Astrocyte of the hippocampus (primary cell): ENCODE measurements at places on chromosomes 11 and 22.

DNA sequence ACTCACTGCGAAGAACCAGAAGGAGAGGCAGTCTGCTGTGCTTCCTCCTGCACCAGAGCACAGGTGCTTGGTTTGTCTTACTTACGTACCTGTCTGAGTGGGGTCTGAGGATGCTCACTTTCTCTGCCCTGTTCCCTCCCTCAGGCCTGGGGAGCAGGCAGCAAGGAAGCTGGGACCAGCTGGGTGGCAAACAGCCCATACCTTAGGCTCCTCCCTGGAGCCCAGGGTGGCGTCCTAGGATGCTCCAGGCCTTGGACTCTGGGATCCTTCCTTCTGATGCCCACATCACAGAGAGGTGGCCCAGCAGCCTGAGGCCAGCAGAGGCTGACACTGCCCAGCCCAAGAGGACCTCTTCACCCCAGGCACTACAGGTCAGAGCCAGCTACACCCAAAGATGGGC lies 593.2 kb downstream of the BRD1 start:
- DNase-seq = no peak

DNA sequence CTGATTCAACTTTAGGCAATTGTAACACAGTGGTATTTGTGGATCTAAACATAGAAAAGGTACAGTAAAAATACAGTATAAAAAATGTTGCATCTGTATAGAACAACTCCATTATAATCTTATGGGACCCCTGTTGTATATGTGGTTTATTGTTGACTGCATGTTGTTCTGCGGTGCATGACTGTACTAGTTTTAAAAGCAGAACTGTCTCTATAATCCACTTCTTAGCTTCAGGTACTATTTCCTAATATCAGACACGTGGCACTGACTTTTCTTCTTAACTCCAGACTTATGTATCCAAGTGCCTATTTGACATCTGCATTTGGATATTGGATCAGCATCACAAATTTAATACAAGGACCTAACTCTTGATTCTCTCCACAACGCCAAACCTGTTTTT lies 41.1 kb downstream of the PACS1 start:
- DNase-seq = no peak

DNA sequence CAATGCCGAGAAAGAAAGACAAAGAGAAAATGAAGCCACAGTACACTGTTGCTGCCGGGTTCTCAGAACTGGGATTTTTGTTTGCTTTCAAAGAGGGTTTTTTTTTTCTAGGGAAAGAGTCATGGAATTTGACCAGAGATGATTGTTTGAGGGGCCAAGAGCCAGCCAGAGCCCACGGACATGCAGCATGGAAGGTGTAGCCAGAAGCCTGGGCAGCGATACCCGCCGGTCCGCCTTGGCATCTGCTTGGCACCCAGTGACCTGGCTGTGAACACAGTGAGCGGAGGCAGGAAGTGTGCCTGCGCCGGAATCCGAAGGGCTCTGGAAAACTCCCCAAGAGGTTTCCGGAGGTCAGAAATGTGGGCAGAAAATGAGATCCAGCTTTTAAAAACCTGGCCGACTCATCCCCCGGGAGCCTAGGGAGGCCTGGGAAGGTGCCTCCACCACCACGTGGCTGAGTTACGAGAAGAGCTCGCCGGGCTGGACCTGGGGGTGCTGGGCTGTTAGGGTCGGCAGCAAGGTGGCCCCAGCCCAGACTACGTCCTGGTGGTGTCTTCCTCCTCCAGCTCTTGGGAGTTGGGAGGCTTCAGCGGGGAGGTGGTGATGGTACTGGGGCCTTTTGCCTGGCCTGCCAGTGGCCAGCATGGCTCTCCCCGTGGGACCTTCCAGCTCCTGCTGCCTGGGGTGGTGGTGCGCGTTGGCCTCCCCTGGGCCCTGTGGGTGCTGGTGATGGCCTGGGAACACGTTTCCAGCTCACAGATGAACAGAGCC lies 61.6 kb upstream of the PPARA start:
- DNase-seq = peak; percentile 63

DNA sequence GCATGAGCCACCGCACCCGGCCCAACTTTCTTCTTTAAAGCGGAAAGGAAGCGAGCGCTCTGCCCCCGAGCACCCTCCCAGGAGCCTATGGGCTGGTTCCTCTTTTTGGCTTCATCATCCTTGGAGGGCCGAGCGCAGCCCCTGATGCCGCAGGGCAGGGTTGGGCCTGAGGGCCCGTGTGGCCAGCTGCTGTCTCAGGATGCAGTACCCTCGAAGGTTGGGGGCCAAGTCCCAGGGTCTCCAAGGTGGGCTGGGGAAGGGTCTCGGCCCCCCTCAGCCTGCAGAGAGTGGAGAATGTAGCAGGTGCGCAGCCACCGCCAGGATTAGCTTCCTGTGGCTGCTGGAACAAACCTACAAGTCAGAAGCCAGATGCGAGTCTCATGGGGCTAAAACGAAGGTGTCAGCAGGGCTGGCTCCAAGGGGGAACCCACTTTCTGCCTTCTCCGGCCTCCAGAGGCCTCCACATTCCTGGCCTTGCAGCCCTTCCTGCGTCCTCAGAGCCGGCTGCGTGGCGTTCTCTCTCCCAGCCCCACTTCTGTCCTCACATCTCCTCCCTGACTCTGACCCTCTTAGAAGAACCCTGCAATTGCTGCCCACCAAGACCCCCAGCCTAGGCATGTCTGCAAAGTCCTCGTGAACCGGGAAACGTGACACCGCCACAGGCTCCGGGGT lies 2.9 kb downstream of the PANX2 start:
- no peak for DNase-seq

DNA sequence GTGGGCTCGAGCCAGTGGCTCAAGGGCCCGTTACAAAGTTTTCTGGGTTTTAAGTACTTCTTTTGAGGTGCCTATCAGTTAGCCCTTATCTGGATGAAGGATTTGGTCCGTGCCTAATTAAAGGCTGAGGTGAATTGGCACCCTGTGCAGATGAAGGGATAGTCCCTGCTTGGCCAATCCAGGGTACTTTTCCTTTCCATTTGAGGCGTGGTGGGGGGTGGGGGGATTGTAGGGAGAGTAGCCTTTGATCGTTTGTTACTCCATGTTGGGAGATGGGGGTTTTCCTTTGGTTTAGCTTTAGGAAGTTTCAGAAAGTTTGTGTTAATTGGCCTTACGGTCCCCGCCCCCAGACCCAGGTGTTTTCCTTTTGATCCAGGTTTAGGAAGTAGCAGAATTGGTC lies 170.8 kb downstream of the DDX10 start:
- no peak for DNase-seq

GRCh38 chr11:34149274-34149673 lies 43.8 kb downstream of the NAT10 start:
- DNase-seq = no peak

- no peak for DNase-seq
Measured at GRCh38 chr11:65849366-65849765, 8.6 kb downstream of the CFL1 start.

DNA sequence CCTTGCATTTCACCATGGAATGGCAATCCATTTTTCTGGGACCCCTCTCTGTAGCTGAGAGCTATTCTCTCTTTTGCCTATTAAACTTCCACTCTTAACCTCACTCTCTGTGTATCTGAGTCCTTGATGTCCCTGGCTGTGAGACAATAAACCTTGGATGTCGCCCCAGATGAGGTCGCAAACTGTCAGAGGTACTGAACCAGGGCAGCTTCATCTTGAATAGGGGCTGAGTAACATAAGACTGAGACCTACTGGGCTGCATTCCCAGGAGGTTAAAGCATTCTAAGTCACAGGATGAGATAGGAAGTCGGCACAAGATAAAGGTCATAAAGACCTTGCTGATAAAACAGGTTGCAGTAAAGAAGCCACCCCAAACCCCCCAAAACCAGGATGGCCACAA lies 68.0 kb downstream of the RSF1 start:
- peak; percentile 53 for DNase-seq

DNA sequence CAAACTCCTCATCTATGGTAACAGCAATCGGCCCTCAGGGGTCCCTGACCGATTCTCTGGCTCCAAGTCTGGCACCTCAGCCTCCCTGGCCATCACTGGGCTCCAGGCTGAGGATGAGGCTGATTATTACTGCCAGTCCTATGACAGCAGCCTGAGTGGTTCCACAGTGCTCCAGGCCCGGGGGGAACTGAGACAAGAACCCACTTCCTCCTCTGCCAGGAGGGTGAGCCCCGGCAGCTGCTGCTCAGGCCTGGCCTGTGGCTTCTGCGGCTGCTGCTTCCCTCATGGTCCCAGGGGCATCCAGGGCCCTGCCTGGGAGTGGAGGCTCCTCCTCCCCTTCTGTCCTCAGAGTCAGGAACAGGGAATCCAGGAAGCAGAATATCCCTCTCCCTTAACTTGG lies 98.4 kb downstream of the ZNF280B start:
- DNase-seq = no peak

DNA sequence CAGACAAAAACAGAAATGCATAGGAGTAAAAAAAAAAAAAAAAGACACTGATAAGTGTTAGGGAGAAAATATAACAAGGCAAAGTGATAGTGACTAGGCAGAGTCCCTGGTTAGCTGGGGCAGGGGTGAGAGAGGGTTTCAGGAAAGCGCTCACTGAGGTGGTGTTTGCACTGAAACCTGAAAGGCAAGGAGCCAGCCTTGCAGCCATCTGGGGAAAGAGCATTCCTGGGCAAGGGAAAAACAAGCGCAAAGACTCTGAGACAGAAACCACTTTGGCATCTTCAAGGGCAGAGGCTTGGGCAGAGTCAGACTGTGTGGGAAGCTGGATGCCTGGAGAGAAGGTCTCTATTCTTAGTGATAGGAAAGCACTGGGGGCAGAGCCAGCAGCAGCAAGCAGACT lies 14.5 kb downstream of the CLMP start:
- DNase-seq = peak; percentile 61

GRCh38 chr22:28894807-28895206 lies 11.4 kb downstream of the ZNRF3 start:
- no peak for DNase-seq

GRCh38 chr22:50497093-50497492 lies 10.4 kb downstream of the LMF2 start:
- no peak for DNase-seq

DNA sequence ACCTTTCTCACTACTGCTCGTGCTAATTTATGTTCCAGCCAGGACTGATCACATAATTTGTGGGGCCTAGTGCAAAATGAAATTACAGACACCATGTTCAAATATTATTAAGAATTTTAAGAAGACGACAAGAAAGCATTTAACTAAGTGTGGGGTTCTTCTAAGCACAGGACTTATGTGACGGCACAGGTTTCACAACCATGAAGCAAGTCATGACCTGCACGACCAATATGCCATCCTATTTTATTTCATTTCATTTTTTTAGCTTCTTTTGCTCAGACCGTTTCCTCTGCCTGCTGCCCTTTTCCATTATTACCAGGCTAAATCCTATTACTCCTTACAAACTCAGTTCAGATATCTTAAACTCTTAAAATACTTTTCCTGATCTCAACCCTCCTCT lies 462.5 kb downstream of the AASDHPPT start:
- DNase-seq = no peak

GRCh38 chr22:38260761-38261681 lies 11.8 kb downstream of the TMEM184B start:
- DNase-seq = peak; percentile 68

GRCh38 chr22:43154887-43155536 lies 3.7 kb downstream of the TSPO start:
- DNase-seq = no peak

DNA sequence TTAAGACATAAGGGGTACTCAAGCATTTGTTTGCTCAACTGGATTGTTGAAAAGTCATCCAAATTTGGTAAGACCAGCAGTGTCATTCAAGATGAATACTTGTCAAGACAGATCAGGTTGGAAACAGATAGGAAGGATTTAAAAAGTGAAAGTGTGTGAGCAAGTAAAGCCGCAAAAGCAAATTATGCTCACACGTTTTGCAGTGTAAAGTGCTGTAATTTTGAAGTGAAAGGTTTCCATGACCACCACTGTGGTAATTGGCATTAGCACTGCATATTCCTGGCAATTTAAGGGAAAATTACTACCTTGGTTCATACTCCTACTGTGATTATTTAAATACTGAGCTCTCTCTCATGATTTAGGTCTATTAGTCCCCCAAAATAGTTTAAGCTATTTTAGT lies 704.1 kb upstream of the CCDC179 start:
- DNase-seq = no peak

- no peak for DNase-seq
Measured at GRCh38 chr11:130203766-130204702, 44.5 kb downstream of the ST14 start.

GRCh38 chr11:30758946-30759504 lies 172.9 kb upstream of the MPPED2 start:
- no peak for DNase-seq

DNA sequence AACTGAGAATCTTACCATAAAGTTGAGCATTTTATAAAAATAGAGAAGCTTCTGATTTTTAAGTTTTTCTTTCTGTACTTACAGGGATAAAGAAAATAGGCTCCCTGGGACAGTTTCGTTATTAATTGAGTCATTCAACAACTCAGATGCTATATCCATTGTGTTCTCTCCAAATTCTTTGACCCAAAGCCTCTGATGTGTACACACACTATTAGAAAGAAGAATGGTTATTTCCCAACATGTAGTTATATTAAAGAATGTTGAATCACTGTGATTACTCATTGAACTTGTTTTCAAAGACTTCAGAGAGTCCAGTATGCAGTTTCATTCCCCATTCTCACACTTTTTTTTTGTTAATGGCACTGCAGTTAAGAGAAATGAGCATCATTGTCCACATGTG lies 734.3 kb upstream of the ARHGAP42 start:
- DNase-seq = peak; percentile 10
